ENCODE measurements at places on chromosomes 13 and 19.

DNA sequence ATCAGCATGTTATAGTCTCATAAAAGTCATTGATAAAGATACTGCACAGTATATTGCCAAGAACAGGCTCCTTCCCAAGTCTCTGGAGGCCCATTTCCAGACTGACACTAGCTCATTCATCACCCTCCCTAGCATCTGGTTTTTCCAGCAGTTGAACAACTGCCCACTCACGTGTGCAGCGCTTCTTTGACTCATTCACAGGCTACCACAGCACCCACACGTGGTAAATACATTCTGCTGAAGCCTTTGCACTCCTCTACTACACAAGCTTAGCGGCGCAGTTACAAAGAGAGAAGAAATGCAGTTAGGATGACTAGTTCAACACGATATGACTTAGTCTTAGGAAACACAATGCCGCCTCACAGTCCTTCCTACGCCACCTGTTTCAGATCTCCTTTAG lies 87.7 kb downstream of the DOCK9 start:
- DNase-seq: no peak

DNA sequence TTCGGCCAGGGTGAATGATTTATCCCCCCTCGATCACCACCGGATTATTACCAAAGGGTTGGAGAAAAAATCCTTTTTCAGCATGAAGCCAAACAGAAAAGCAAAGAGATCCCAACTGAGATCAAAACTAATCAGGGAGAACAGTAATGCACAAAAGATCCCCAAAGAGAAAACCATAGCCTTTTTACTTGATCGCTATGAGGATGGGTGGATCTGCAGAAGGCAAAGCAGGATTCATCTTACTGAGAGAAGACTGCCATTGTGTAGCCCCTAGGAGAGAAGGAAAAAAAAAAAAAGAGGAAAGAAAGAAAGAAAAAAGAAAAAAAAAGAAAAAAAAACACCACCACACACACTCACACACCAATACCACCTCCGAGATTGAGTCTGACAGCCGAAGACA lies at the start of gene FGF14:
FGF14 (minus strand) TSS at position 283 of the 400 bp plus-strand sequence.
- no peak for DNase-seq

DNA sequence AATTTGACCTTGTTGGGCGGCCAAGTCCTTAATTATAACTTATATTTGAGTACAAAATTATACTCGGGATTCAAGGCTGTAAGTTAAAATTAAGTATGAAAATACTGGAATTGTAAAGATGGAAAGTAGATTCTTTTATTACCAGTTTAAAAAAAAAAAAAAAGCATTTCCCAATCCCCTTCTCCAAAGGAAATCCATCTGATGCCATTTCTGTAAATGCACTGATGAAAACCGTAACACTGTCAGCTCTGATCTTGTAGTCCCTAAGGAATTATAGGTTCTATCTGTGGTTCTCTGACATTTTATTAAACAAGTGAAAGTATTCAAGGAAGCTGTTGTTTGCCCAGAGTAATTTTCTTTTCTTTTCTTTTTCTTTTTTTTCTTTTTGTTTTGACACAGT lies 41.6 kb upstream of the HNRNPA1L2 start:
- DNase-seq: no peak

GRCh38 chr13:94128430-94128829 lies 351.1 kb downstream of the DCT start:
- no peak for DNase-seq

GRCh38 chr19:40210889-40211288 lies 7.3 kb downstream of the TTC9B start:
- no peak for DNase-seq

DNA sequence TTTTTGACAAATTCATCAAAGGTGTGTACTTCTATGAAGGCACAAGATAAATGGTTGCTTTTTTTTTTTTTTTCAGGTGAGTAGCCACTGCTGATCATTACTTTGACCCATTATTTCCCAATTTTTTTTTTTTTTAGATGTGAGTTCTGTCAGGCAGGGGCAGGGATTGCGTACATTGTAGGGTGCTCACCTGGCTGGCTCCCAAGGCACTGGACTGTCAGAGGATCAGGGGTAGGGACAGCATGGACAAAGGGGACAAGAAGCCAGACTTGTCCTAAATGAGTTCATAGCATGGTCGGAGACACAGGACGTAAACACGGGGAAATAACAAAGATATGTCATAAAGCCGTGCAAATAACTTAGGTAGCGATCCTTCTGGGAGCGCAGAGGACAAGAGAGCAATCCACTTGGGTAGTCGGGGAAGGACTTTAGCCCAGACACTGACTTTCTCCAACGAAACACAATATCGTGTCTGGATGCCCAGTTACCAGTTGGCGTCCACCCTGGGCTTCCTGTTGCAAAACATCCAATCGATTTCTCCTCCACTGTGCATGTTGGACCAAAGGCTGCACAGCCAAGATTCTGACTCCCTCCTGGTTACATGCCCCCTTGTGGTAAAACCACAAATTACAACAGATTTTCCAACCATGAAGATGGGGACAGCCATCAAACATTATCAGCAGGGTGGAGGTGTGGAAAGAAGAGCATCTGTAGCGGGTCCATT lies 27.5 kb upstream of the KATNAL1 start:
- DNase-seq: no peak

DNA sequence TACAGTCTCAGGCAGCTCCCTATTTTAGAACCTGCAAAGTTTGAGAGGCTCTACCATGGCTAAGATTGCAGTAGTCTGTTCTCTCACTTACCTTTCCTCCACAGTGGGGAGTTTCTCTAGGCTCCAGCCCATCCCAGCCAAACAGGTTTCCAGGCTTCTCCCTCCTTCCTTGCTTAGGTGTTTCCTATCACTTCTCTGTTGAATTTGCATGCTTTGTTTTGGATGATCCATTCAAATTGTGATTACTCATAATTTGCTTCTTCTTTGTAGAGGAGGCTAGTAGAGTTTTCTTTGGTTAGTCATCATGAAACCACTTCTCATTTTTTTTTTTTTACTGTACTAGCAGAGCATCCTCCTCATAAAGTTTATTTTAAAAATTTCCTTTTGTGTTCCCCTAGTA lies 1242.2 kb upstream of the MIR17HG start:
- no peak for DNase-seq

DNA sequence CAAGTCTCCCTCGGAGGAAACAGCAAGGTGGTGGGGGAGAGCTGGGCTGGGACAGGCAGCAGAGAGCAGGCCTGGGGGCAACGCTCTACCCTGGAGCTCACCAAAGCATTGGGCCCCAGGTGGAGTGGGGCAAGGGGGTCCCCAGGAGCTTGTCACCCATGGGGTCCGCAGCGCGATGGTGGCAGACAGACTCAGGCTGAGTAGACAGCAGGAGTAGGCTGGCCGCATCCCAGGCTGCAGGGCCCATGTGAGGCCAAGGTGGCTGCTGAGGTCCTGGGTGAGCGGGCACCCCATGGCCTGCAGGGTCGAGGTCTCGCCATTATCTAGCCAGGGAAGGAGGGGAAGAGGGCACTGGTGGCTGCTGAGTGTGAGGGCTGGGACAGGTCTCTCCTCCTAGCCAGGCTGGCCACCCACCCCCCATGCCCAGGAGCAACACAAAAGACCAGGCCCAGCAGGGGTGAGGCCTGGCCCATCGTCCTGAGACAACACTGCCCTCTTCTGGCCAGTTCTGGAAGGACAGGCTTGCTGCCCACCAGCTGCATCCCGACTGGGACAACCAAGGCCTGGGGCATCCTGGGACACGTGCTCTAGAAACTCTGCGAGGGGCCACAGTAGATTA lies 33.1 kb downstream of the CEBPG start:
- no peak for DNase-seq

GRCh38 chr13:108070925-108071324 lies 144.4 kb downstream of the LIG4 start:
- no peak for DNase-seq

GRCh38 chr13:105625691-105626090 lies 909.8 kb downstream of the EFNB2 start:
- DNase-seq: no peak

DNA sequence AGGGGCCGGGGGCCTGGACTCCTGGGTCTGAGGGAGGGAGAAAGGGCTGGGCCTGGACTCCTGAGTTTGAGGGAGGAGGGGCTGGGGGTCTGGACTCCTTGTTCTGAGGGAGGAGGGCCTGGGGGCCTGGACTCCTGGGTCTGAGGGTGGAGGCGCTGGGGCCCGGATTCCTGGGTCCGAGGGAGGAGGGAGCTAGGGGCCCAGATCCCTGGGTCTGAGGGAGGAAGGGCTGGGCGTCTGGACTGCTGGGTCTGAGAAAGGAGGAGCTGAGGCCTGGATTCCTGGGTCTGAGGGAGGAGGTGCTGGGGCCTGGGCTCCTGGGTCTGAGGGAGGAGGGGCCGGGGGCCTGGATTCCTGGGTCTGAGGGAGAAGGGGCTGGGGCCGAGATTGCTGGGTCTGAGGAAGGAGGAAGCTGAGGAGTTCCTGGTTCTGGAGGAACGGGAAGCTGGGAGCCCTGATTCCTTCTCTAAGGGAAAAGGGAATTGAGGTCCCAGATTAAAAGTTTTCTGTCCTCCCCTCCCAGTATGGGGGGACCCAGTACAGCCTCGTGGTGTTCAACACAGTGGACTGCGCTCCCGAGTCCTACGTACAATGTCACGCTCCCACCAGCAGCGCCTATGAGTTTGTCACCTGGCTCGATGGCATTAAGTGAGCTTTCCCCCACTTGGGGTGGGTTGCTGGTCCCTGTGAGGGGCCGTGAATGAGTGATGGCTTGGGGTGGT lies 721 bp downstream of the MED25 start:
- no peak for DNase-seq

DNA sequence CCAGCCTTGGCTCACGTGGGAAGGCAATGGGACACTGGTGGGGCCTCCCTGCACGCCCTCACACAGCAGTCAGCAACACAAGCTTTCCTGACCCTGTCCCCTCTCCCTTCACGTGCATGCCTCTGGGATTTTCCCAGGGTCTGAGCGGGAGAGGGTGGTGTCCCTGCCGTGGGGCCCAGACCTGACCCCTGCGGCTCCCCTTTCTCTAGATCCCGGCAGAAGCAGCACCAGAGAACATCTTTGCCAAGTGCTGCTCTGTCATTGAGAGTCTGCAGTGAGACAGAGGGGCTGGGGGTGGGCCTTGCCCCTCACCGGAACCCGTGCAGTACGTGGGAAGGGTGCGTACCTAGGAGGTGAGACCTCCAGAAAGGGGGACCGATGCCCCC lies 12.6 kb downstream of the KHSRP start:
- no peak for DNase-seq

- DNase-seq: no peak
Measured at GRCh38 chr19:9806803-9807202, 12.1 kb downstream of the FBXL12 start.

Data from NCI-H2081 treated with DMSO at 0.1 percent for 48 hours (cell line).